ENCODE measurements at places on chromosomes 7 and 10. TPM values are rescaled to one million over a fixed set of nuclear protein-coding genes. Genes with fewer than 3 reads are reported as not detected.

Gene UPK3B
- total RNA-seq, result 2.2 TPM

Gene WNT2
- 0.57 TPM for total RNA-seq

Gene GNAT3
- total RNA-seq, result not detected

Gene OR2A42
- total RNA-seq, result not detected

Gene TMEM273
- total RNA-seq, result 17.6 TPM

Gene RADIL
- 2.8 TPM for total RNA-seq

Gene LMTK2
- total RNA-seq, result 24.7 TPM

Gene HTR5A
- not detected for total RNA-seq

Gene CYP26C1
- total RNA-seq, result not detected

Gene JCAD
- 30.4 TPM for total RNA-seq

Gene SBDS
- 208 TPM for total RNA-seq

Gene CALML5
- total RNA-seq, result not detected

Gene SP8
- not detected for total RNA-seq

Gene CHN2
- 32.2 TPM for total RNA-seq

Gene DKK1
- total RNA-seq, result not detected

Gene TRPV5
- not detected for total RNA-seq

Gene CYP26A1
- not detected for total RNA-seq

Gene HTR7
- not detected for total RNA-seq

Gene SAP25
- total RNA-seq, result 0.77 TPM

Gene LIPJ
- not detected for total RNA-seq

Gene ZNF804B
- not detected for total RNA-seq

Gene TMEM196
- not detected for total RNA-seq

Gene NKX2-3
- not detected for total RNA-seq

Gene PNLIPRP1
- total RNA-seq, result not detected

Gene RAPGEF5
- total RNA-seq, result 11.4 TPM

Gene EEPD1
- total RNA-seq, result 9.6 TPM

Gene PRDX3
- 288 TPM for total RNA-seq

Gene TSPAN15
- total RNA-seq, result 8.3 TPM

Gene NCF1
- total RNA-seq, result 3.9 TPM

Gene ZNF37A
- total RNA-seq, result 9.8 TPM

Gene SRRM3
- 17.2 TPM for total RNA-seq

Gene NUTM2E
- 0.10 TPM for total RNA-seq

Gene GARIN1A
- 0.97 TPM for total RNA-seq

Gene PDK4
- total RNA-seq, result 289 TPM

Gene CYP2W1
- not detected for total RNA-seq

All from left ventricle myocardium superior (tissue), 1 donor.